ENCODE measurements at places on chromosomes 2 and 18. TPM values are rescaled to one million over a fixed set of nuclear protein-coding genes. Genes with fewer than 3 reads are reported as not detected.

Gene FOXD4L1
- polyA plus RNA-seq, result 0.10 TPM

Gene MTCL1
- 1.9 TPM for polyA plus RNA-seq

Gene TDRD15
- polyA plus RNA-seq, result not detected

Gene TM4SF20
- not detected for polyA plus RNA-seq

Gene SP140L
- polyA plus RNA-seq, result 12.8 TPM

Gene FAM124B
- not detected for polyA plus RNA-seq

Gene SUMO1
- polyA plus RNA-seq, result 85.4 TPM

Gene LINC00305
- polyA plus RNA-seq, result not detected

Gene OTOS
- polyA plus RNA-seq, result not detected

Gene TRIM43
- not detected for polyA plus RNA-seq

Gene SERPINB10
- polyA plus RNA-seq, result not detected

Gene KRTCAP3
- 3.9 TPM for polyA plus RNA-seq

Gene RNU2-63P
- polyA plus RNA-seq, result not detected

Gene ARHGAP28
- 0.05 TPM for polyA plus RNA-seq

Gene NETO1
- polyA plus RNA-seq, result not detected

Gene PRKAG3
- polyA plus RNA-seq, result 0.20 TPM

Gene CDK15
- polyA plus RNA-seq, result 0.56 TPM

Gene STAM2
- 10.3 TPM for polyA plus RNA-seq

Gene GPAT2
- 0.38 TPM for polyA plus RNA-seq

Gene PAX8
- polyA plus RNA-seq, result not detected

Gene CROCC2
- not detected for polyA plus RNA-seq

All from aorta (tissue), 5 donors.